Mucosa of gallbladder (tissue), 1 donor: ENCODE measurements at places on chromosomes 12 and 14.

DNA sequence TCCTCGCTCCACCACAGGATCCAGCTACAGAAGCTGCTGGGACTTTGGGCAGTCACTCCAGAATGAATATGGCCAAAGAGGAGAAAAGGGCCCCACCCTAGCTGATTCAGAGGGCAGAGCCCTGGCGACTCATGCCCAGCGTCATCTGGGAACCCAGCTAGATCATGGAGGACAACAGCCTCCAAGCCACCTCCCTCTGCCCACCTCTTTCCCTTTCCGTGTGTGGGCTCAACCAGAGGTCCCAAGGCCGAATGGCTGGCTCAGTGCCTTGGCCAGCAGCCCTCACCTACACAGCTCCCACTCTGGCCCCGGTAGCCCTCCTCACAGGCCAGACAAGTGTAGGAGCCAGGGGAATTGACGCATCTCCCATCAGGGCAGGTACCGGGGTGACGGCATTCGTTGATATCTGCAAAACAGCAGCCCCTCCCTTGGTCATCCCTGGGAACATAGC lies 17.4 kb downstream of the ISCA2 start:
- no peak for DNase-seq

DNA sequence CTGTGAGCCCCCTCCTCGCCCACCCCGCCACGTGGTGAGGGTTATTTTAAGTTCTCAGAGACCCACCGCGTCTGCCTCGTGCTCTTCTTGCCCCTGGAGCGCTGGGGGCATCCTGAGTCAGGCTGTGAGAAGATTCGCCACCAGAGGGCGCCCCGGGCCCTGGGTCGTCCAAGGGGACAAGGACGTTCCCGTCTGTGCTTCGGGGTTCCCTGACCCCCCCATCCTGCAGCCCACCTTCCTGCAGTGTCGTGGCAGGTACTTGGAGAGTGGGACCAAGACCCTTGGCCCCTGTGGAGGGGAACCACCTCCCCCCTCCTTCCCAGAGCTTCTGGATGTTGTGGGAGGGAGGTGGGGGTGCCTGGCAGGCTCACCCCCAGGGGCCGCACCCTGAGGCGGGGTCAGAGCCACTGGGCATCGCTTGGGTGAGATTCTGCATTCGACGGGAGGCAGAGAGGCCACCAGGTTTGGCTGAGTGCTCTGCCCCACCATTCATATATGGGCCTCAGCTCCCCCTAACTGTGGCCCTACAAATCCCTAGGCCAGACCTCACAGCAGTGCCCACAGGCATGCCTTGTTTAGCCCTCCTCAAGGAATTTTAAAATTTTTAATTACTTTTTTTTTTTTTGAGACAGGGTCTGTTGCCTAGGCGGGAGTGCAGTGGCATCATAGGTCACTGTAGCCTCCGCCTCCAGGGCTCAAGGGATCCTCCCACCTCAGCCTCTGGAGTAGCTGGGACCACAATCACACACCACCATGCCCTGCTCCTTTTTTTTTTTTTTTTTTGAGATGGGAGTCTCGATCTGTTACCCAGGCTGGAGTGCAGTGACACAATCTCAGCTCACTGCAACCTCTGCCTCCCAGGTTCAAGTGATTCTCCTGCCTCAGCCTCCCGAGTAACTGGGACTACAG lies 17.0 kb downstream of the RHOF start:
- peak; percentile 81 for DNase-seq

GRCh38 chr14:80202888-80203562 lies 8.3 kb downstream of the DIO2 start:
- no peak for DNase-seq

- no peak for DNase-seq
These were observed 184.8 kb downstream of the ETV6 start for GRCh38 chr12:11834104-11834812.

DNA sequence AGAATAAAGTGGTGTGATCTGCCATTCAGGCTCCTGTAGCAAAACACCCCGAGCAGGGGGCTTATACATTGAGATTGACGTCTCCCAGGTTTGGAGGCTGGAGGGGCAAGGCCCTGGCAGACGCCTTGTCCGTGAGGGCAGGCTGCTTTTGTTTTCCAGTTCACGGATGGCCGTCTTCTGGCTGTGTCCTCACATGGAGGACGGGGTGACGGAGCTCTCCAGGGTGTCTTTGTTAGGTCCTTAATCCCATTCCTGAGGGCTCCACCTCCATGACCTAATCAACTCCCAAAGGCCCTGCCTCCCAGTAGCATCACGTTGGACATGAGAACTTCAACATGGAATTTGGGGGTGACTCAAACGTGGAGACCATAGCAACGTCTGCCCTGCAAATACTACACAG lies 147.7 kb downstream of the KIF26A start:
- DNase-seq: no peak

- DNase-seq: peak; percentile 21
These were observed 947 bp downstream of the AEBP2 start for GRCh38 chr12:19440019-19440858.

DNA sequence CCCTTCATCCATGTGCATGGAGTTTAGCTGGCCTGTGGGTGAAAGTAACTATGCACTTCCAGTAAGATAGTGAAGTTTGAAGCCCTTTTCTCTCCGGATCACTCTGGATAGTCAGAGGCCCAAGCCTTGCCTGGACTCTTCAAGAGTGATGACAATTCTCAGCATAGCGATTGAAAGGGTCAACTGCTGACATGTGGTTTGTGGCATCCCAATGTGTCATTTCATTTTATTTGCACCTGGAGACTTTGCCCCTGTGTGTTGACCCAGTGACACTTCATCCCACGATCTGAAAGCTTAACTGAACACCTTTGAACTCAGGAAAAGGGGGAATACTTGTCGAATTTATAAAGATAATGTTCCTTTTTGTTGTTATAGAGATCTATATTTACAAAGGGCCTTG lies 711.9 kb upstream of the TMEM132C start:
- DNase-seq: no peak

DNA sequence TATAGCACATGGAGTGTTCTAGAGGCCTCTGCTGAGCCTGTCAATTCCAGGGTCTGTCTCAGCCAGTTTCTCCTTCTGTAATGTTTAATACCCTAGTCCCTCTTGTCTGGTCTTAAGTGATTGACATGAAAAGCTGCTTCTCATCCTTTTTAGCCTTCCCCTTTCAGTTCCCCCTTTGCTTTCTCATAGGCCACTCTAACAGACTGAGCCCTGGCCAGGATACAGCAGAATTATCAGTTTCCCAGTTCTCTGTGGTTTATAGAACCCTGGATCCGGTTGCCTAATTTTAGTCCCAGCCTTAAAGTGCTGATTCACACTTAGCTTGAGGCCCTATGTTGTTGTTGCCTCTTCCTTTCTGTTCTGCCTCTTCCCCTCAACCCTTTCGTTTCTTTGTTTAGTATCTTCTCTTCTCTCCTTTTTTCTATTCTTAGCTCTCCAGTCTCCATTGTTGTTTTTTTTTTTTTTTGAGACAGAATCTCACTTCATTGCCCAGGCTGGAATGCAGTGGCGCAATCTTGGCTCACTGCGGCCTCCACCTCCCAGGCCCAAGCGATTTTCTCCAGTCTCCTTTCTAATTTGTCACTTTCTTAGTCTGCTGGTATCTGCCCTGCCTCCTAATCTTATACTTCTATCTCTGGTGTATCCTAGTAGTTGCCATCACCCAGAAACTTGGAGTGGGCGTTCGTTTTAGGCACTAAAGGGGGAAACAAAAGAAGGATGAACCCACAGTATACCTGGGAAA lies 2.9 kb upstream of the BIN2 start:
- DNase-seq: peak; percentile 20

DNA sequence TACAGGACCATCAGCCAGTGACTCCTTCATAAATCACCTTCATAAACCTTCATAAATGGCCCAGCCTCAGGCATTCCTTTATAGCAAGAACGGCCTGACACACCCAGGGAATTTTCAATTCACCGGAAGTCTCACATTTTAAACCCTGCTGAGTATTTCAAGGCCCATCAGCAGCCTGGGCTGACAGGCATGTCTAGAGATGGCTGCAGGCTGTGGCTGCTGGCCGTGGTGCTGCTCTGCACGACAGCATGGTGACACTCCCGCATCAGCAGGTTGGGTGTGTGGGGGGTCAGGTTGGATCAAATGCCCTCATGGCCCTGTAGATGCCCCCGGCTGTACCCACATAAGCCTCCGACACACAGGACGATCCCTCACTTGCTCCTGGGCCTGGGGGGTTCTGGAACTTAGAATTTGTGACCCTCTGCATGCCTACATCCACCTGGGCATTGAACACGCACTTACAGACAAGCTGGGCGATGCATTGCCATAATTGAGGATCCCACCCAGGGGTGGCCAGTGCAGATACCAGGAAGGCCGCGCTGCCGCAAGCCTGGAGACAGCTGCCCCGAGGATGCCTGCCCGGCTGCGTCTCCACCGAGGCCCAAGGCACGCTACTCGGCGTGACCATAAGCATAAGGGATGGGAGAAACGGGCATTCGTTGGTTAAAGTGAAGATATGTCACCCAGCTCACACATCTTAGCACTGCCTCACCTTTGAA lies 124.3 kb downstream of the PIWIL1 start:
- no peak for DNase-seq

- peak; percentile 83 for DNase-seq
These were observed 8.2 kb downstream of the VDR start for GRCh38 chr12:47896633-47897032.

DNA sequence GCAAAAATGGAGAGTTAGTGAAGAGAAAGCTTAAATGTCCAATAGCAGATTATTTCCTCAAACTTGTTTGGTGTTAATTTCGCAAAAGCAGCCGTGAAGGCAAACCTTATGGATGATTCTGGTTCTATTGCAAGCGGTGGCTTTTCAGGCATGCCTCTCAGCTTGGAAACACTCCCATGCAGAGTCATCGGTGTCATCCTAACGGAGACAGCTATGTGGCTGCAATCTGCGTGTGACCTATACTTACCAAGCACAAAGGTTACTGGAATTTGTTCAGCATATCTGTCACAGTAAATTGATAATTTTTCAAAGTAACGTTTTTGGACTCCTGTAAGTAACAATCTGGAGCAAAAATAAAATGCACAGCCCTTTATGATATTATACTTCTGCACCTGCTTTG lies 5.0 kb downstream of the BEST3 start:
- DNase-seq: no peak

DNA sequence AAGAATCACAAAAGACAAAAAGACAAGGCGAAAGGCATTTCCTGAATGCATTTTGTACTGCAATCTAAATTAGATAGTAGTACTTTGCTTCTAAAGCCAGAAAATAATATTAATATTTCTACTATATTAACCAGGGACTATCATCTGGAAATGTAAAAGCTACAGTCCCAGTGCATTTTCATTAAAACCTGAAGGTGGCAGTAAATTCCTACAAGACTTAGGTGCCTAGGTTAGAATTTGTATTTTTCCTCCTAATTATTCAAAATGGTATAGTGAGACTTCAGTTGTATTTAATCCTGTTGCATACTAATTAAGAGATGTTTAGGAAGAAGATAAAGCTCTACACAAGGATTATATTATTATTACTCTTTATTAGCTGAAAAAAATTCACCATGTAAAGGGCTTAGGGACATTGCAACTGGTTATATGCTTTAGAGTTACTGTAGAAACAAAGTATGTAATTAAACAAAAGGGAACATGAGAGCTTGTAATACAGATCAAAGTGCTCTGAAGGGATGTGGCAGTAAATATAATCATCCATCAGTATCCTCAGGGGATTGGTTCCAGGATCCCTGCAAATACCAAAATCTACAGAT lies 53.6 kb downstream of the BRMS1L start:
- DNase-seq: no peak

DNA sequence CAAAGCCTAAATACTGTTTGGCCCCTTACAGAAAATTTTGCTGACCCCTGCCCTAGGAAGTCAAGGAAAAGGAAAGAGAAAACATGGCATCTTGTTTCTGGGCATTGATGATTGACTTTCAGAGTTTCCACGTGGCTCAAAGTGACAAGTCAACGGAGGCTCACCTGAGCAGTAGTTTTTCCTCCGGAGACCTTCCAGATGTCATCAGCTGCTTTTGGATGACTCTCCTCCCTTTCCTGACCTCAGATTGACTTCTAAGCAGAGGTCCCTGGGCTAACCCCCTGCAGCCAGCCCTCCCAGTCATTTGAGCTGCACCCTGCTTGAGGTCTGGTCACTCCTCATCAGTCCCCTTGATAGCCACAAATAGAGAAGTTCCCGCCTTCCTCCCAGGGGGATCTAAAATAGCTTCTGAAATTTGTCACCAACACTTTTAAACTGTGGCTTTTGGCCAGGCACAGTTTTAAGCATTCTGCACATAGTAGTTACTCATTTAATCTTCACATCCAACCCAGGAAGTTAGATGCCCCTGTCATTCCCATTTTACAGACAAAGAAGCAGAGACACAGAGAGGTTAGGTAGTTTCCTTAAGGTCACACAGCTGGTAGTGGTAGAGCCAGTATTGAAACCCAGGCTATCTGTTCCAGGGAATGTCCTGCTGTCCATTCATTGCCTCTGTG lies 143.4 kb downstream of the CHST11 start:
- no peak for DNase-seq

DNA sequence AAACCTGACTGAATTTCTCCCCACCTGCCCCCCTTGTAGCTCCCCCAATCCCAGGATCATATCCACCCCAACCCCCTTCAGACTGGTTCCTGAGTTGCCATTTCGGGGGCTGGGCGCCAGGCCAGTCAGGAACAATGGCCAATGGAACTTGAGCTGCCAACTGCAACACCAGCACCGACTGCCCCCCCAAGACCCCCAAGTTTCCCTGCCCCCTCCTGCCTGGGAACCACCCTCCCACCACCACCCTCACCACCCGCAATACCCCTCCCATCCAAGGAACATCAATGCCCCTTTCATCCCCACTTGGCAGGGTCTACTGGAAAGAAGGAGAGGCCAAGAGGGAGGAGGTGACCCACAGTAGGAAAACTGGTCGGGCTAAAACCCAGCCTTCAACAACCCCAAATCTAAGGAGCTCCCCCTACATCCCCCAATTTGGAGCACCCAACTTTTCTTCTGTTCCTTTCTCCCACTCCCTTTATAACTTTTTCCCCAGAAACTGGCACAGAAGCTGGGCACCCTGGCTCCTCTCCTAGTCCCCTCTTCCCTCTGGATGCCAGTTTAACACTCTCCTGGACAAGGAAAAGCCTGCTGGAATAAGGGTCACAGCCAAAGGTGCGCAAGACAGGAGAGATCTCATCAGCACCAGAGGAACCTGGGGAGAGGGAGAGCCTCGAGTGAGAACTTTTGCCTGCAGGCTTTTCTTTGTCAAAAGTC lies 1.6 kb upstream of the NDRG2 start:
- no peak for DNase-seq

GRCh38 chr14:74516451-74517160 lies 23.0 kb downstream of the ISCA2 start:
- no peak for DNase-seq

- no peak for DNase-seq
These were observed 80.3 kb upstream of the SRRM4 start for GRCh38 chr12:118900993-118901392.

- DNase-seq: no peak
These were observed 13.3 kb downstream of the DNM1L start for GRCh38 chr12:32692358-32692757.

DNA sequence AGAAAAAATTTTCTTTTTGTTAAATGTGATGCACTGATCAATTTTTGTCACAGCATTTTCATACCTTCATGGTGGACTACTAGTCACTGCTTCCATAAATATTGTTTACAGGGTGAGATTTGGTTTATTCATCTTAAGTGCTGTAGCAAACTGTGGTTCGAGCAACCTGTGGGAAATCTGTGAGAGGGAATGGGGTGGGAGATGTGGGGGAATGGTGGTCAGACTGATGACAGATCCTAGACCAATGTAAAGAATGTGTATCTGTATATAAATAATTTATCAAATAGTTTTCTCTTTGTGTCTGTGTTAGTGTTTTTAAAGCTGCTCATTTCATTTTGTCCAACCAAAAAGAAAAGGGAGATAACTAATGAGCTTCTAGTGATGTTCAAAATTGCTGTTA lies 26.7 kb downstream of the CSRP2 start:
- DNase-seq: no peak
